ENCODE measurements at places on chromosomes 13 and 19. TPM values are rescaled to one million over a fixed set of nuclear protein-coding genes. Genes with fewer than 3 reads are reported as not detected.

The SPC24 gene
- 90.8 TPM for total RNA-seq

The TNNT1 gene
- 2.9 TPM for total RNA-seq

The ACTN4 gene
- total RNA-seq: 109 TPM

The ZNF136 gene
- 2.6 TPM for total RNA-seq

The RUBCNL gene
- total RNA-seq: 0.59 TPM

The MVB12A gene
- total RNA-seq: 45.7 TPM

The SPRED3 gene
- 2.9 TPM for total RNA-seq

The ZNF66 gene
- 4.8 TPM for total RNA-seq

The SIGLEC9 gene
- total RNA-seq: under 0.01 TPM

The IRGC gene
- not detected for total RNA-seq

The VSIG10L gene
- total RNA-seq: 0.73 TPM

The ACER1 gene
- total RNA-seq: not detected

The MYO9B gene
- 71.3 TPM for total RNA-seq

The KCNJ14 gene
- 0.59 TPM for total RNA-seq

The CNN1 gene
- 0.39 TPM for total RNA-seq

The ACP4 gene
- not detected for total RNA-seq

The GJB2 gene
- 1.5 TPM for total RNA-seq

The ZNF468 gene
- 11.4 TPM for total RNA-seq

The MYO16 gene
- under 0.01 TPM for total RNA-seq

The GMIP gene
- total RNA-seq: 7.2 TPM

The SLC10A2 gene
- not detected for total RNA-seq

The KCNN4 gene
- total RNA-seq: 2.9 TPM

The KCNK6 gene
- 1.4 TPM for total RNA-seq

The SMAD9 gene
- total RNA-seq: 1.8 TPM

The MBD3L2 gene
- not detected for total RNA-seq

The YJEFN3 gene
- under 0.01 TPM for total RNA-seq

The ZFP14 gene
- 1.8 TPM for total RNA-seq

The WDR88 gene
- total RNA-seq: not detected

The C19orf33 gene
- not detected for total RNA-seq

The ATXN8OS gene
- not detected for total RNA-seq

The CRLF1 gene
- total RNA-seq: 8.4 TPM

The NLRP9 gene
- not detected for total RNA-seq

The ZNF69 gene
- 0.73 TPM for total RNA-seq

The MAP1S gene
- total RNA-seq: 29.7 TPM

The SERPINE3 gene
- under 0.01 TPM for total RNA-seq

The GFY gene
- total RNA-seq: not detected

The SUGP1 gene
- 28.5 TPM for total RNA-seq

The GPC5 gene
- not detected for total RNA-seq

The SMIM44 gene
- total RNA-seq: not detected

The NFIC gene
- total RNA-seq: 76.4 TPM

The RYR1 gene
- total RNA-seq: not detected

The ATP1A3 gene
- total RNA-seq: not detected

The GPR12 gene
- total RNA-seq: not detected

The TMEM150B gene
- not detected for total RNA-seq

The SMIM24 gene
- total RNA-seq: not detected

The C19orf73 gene
- total RNA-seq: 0.37 TPM

The NOVA2 gene
- 0.39 TPM for total RNA-seq

The PBX4 gene
- total RNA-seq: 5.5 TPM

All from subcutaneous preadipocyte (primary cell).